ENCODE measurements at places on chromosomes 6 and 20. TPM values are rescaled to one million over a fixed set of nuclear protein-coding genes. Genes with fewer than 3 reads are reported as not detected.

DNA sequence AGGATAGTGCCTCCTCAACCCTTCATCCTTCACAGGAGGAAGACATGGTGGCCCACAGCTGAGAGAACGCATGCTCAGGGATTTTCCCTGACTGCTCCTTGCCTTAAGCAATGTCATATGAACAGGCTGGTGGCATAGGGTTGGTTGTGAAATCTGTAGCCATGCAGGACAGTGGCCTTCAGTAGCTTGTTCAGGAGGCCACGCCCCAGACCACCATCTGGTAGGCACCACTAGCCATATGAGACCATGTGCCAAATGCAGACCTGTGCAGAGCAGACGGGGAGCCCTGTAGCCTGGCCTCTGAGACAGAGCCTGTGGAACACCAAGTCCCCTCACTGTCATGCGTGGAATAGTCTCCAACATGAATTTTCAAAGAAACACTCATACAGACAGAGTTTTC is 76.5 kb downstream of the ADTRP start:
- DNase-seq = no peak

- no peak for DNase-seq
Measured at GRCh38 chr6:69106511-69106910, 471.4 kb downstream of the ADGRB3 start.

DNA sequence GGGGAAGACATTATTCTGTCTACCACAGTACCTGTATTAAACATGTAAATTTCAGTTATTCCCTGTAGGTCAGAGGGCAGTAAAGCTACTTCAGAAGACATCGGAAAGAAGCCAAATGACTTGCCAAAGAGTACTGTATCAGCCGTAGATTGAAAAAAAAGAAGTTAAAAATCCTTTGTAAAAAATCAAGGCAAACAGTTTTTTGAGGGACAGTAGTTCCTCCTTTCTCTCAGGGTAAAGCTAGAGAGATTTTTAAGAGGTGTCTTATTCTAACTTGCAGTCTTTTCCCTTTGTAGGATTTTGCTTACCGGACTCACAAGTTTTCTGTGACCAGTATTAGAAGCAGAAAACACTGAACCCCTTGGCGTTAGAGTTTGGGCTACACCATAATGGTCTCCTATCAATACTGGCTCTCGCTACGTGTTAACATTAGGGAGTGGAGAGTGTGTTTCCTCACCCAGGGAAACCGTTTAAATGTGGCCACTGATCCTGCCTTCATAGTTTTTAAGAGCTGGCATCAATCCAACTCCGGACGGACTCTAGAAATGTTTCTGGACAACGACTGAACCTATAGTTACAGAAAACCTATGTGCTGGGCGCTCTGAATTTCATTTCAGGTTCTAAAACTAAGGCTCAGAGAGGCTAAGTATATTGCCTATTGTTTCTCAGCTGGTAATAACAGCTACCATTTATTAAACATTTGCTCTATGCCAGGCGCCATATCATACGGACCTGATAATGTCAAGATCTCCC is 1.3 kb upstream of the ASXL1 start:
- no peak for DNase-seq

- DNase-seq = peak; percentile 27
Measured at GRCh38 chr6:113381959-113382358, 475.2 kb upstream of the MARCKS start.

DNA sequence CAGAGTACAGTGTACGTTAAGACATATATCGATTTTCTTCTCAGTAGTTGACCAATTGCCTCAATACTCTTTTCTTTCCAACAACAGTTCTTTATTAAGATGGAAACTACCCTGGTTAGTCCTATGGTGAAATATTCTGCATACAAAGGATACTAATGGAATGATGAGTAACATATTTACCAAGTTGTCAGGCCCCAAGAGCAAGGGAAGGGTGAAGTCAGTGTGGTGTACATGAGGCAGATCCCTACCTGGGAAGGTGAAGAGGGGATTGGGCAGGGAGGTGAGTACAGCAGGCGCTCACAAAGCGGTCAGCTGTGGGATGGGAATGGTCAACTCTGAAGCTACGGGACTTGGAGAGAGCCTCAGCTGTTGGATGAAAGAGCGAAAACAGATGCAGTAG is 29.7 kb downstream of the GJA1 start:
- DNase-seq = peak; percentile 18

- DNase-seq = no peak
Measured at GRCh38 chr6:89364586-89364985, 12.1 kb upstream of the UBE2J1 start.

GRCh38 chr6:106520711-106521401 is 108.4 kb downstream of the RTN4IP1 start:
- DNase-seq = no peak

CD24 gene
- total RNA-seq = 7,557 TPM

PRL gene
- not detected for total RNA-seq

UST gene
- 0.87 TPM for total RNA-seq

ENTPD6 gene
- 62.1 TPM for total RNA-seq
